ENCODE measurements at places on chromosomes 2 and 18. TPM values are rescaled to one million over a fixed set of nuclear protein-coding genes. Genes with fewer than 3 reads are reported as not detected.

Gene TRIM43
- not detected for total RNA-seq

Gene RBM43
- 8.2 TPM for total RNA-seq

Gene SLC5A7
- not detected for total RNA-seq

Gene LYPD1
- total RNA-seq: not detected

Gene DSC3
- total RNA-seq: not detected

Gene UGT1A5
- not detected for total RNA-seq

Gene PREB
- 65.3 TPM for total RNA-seq

Gene ANKAR
- 4.8 TPM for total RNA-seq

Gene SMYD1
- total RNA-seq: not detected

Gene CHRND
- not detected for total RNA-seq

Gene SFXN5
- total RNA-seq: 10.0 TPM

Gene LDLRAD4
- 28.6 TPM for total RNA-seq

Gene HOXD9
- total RNA-seq: not detected

Gene SPDYA
- 1.5 TPM for total RNA-seq

Gene NXPH2
- total RNA-seq: not detected

Gene ELOA2
- total RNA-seq: not detected

Gene CRYBA2
- total RNA-seq: not detected

Gene GRB14
- not detected for total RNA-seq

Gene HNMT
- not detected for total RNA-seq

Gene LBX2
- 0.25 TPM for total RNA-seq

Gene CHST9
- total RNA-seq: not detected

Gene SAG
- not detected for total RNA-seq

Gene CD8B2
- not detected for total RNA-seq

Gene NPPC
- not detected for total RNA-seq

Gene FBXO41
- total RNA-seq: 18.2 TPM

Gene DOCK10
- 281 TPM for total RNA-seq

Gene SGPP2
- total RNA-seq: 0.67 TPM

Gene SLC9A4
- total RNA-seq: 0.07 TPM

Gene MALL
- total RNA-seq: 0.19 TPM

Gene MPV17
- total RNA-seq: 80.8 TPM

Gene CABYR
- 1.3 TPM for total RNA-seq

Gene RGPD4
- total RNA-seq: not detected

Gene CASP10
- total RNA-seq: 45.0 TPM

Gene DNAJB2
- 40.9 TPM for total RNA-seq

Gene RNF125
- 35.6 TPM for total RNA-seq

Gene VIT
- not detected for total RNA-seq

Gene RAB6C
- total RNA-seq: not detected

Gene ALPG
- total RNA-seq: not detected

Measured in activated CD4-positive, alpha-beta T cell treated with anti-CD3 and anti-CD28 coated beads, Interleukin-2, amount 10 ng/mL, durations not matched to agents 7 days and 5 days (primary cell).